Stimulated activated CD4-positive, alpha-beta T cell treated with anti-CD3 and anti-CD28 coated beads, Interleukin-12 subunit alpha, Interleukin-12 subunit beta, amount 100 ng/mL, for 24 hours (primary cell): ENCODE measurements at places on chromosomes 7 and 10.
A peak's percentile ranks its signal among the peaks of the same experiment; 100 is the strongest.

- no peak for DNase-seq
Measured at GRCh38 chr10:22647244-22647643, 67.1 kb downstream of the PIP4K2A start.

GRCh38 chr10:97640868-97641811 lies 669 bp downstream of the PI4K2A start:
- peak; percentile 13 for DNase-seq

GRCh38 chr7:87223666-87224065 lies 4.1 kb upstream of the TMEM243 start:
- DNase-seq: no peak

DNA sequence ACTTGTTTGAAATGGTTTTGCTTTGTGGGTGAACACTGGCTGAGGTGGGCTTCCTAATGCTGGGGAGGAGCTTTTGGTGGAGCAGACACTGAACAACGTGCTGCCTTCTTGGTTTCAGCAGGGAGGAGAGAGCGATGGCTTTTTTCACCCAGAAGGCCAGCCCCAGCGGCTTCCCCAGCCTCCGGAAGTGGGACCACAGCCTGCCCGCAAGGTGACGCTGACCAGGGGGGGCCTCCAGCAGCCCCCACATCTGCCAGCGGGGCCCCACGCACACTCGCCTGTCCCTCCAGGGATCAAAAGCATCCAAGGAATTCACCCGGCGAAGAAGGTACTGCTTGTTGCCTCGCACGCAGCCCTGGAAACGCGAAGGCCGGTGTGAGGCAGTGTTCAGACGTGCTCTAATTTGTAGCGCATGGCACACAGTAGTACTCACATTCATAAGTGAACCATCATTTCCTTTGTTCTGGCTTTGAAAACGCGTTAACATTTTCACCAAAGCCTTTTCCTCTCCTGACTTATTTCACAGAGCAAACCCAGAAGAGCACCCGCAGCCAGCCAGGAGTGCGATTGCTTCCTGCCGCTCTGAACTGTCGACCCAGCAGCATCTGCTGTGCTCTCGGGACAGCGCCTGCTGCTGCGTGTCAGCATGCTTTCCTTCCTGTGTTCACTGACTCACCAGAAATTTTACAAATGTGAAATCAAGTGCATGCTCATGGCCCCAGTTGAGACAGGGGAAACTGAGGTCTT lies 48.4 kb downstream of the SHH start:
- no peak for DNase-seq

DNA sequence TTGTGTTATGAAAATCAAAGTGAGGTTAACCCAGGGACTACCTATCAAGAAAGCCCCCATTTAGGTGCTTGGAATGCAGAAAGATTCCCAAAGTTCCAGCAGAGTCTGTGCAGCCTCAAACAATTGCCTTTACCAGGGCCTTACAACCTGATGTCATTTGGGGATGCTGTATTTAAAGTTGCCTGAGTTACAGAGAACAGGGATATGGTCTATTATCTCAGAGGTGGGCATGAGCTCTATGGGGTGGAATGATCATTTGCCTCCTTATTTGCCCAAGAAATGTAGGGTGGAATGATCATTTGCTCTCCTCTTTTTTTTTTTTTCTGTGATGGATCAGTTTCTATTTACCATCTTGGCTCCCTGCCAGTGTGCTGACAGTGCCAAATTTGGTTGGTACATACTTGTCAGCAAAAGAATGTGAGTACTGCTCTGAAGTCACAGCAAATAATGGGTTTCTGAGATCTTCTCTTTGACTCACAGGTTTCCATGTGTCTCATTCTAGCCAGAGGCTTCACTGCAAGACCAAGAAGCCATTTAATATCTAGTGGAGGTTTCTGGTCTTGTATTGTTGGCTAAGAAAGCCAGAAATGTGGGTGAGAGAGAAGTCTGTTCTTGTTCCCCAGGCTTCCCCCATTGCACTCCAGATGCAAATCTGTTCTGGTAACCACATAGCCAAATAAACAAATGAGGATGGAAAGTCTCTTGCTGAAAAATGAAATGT lies 45.5 kb upstream of the ZNRF2 start:
- DNase-seq: peak; percentile 13

GRCh38 chr7:88001744-88002530 lies 67.9 kb downstream of the ADAM22 start:
- DNase-seq: no peak

- DNase-seq: no peak
Measured at GRCh38 chr7:75040512-75040911, 33.1 kb downstream of the RCC1L start.
